Neural crest cell (in vitro differentiated cells): ENCODE measurements at places on chromosomes 12 and 14. TPM values are rescaled to one million over a fixed set of nuclear protein-coding genes. Genes with fewer than 3 reads are reported as not detected.

GRCh38 chr12:8860165-8860961 lies 37.9 kb downstream of the A2ML1 start:
- H3K27me3 ChIP-seq = no peaks in the 10 kb centered on the region
- H3K4me1 ChIP-seq = peaks cover 4% of the 10 kb centered on the region

DNA sequence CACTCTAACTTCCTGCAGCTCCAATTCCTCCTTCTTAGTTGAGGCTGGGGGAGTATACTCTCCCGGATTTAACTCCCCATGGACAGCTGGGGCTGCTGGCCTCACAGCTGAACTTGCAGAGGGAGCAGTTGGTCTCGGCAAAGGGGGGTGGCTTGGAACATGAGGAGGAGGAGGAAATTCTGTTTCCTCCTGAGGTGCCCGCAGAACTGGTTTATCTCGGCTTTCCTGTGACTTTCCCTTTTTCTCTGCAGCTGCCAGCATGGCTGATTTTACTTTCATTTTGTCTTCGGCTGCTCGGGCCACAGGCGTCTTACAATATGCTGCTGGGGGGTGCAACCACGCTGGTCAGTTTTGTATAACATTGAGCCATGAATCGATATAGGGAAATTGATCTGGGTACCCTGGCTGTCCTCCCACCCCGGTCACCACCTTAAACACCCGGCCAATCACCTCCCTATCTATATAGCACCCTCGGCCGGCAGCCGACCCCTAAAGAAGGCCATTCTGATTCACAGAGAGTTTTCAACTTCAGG lies 1317.6 kb downstream of the TMEM121 start:
- no peak overlapping the region for H3K4me3 ChIP-seq
- H3K4me1 ChIP-seq = no peaks in the 10 kb centered on the region
- H3K27me3 ChIP-seq = no peaks in the 10 kb centered on the region
- no peak overlapping the region for H3K27ac ChIP-seq
- no peak for DNase-seq

The FGF23 gene
- 0.16 and 0.25 TPM in 2 replicates for total RNA-seq

GRCh38 chr12:132275110-132275531 lies 54.3 kb downstream of the GALNT9 start:
- no peak overlapping the region for H3K27ac ChIP-seq
- H3K27me3 ChIP-seq = peaks cover 30% of the 10 kb centered on the region
- H3K36me3 ChIP-seq = no peaks in the 10 kb centered on the region
- peak; percentile 48 for DNase-seq

GRCh38 chr12:27751386-27752047 lies 28.5 kb upstream of the KLHL42 start:
- peaks cover 10% of the 10 kb centered on the region for H3K4me1 ChIP-seq
- peaks cover 10% of the 10 kb centered on the region for H3K36me3 ChIP-seq
- no peak overlapping the region for H3K4me3 ChIP-seq
- no peak overlapping the region for H3K27ac ChIP-seq
- H3K27me3 ChIP-seq = no peaks in the 10 kb centered on the region

- no peak overlapping the region for H3K4me3 ChIP-seq
- H3K4me1 ChIP-seq = peaks cover 36% of the 10 kb centered on the region
- peaks cover 52% of the 10 kb centered on the region for H3K27me3 ChIP-seq
- no peaks in the 10 kb centered on the region for H3K36me3 ChIP-seq
- no peak for DNase-seq
These were observed 1.1 kb downstream of the NFE2 start for GRCh38 chr12:54299515-54300224.
